ENCODE measurements at places on chromosomes 3 and 15.

DNA sequence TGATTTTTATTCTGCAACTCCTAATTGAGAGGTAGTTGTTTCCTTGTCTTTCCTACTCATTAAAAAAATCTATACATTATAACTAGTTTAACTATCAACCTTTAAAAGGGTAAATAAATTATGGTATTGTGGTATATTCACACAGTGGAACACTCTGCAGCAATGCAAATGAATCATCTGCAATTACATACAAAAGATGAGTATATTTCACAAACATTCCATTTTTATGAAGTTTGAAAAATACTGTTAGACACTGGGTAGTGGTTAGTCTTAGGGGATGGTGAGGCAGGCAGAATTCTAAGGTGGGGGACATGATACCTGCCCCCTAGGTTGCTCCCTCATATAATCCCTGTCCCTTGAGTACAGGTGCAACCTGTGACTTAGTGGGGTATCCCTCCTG lies 44.0 kb upstream of the MAGI1 start:
- DNase-seq = no peak

GRCh38 chr3:62525281-62525680 lies 151.9 kb upstream of the FEZF2 start:
- DNase-seq = no peak

DNA sequence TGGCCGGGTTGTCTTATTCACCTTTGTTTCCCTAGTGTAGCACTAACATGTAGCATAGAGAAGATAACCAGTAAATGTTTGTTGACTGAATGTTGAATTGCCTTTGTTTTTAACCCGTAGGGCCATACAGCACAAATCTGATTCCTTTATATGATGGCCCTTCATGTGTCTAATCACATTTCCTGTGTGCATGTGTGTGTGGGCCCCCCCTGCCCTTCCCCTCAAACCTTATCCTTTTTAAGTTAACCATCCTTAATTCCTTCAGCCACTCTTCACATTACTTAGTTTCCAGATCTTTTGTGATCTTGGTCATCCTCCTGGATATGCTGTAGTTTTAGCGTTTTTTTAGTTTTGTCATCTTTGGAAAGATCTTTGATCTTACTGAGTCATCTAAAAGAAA lies 4.2 kb downstream of the NEO1 start:
- DNase-seq = no peak

DNA sequence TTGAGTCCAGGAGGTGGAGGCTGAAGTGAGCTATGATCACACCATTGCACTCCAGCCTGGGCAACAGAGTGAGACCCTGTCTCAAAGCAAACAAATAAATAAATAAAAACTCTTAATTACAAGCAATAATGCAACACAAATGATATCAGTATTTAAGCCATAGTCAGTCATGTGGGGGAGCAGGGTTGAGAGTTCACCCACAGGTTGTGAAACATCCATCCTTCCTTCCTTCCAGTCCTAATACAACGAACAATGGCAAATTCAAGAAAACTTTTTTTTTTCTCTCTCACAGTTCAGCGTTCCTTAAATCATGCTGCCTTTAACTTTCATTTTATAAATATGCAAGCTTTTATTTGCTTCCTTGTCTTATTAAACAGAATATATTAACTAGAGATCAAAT lies 24.1 kb downstream of the ZNF592 start:
- no peak for DNase-seq

GRCh38 chr3:134077649-134078161 lies 48.0 kb upstream of the SLCO2A1 start:
- no peak for DNase-seq

DNA sequence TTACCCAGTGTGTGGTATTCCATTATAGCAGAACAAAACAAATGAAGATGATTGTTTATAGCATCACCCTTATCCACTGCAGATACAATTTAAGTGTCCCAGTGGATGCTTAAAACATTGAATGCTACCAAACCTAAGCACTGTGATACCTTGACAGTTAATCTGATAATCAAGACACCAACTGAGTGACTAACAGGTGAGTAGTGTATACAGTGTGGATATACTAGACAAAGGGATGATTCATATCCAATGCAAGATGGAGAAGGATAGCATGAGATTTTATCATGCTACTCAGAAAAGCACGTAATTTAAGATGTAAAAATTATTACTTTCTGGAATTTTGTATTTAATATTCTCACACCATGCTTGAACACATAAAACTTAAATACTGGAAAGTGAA lies 1449.0 kb downstream of the OTOL1 start:
- DNase-seq = no peak

DNA sequence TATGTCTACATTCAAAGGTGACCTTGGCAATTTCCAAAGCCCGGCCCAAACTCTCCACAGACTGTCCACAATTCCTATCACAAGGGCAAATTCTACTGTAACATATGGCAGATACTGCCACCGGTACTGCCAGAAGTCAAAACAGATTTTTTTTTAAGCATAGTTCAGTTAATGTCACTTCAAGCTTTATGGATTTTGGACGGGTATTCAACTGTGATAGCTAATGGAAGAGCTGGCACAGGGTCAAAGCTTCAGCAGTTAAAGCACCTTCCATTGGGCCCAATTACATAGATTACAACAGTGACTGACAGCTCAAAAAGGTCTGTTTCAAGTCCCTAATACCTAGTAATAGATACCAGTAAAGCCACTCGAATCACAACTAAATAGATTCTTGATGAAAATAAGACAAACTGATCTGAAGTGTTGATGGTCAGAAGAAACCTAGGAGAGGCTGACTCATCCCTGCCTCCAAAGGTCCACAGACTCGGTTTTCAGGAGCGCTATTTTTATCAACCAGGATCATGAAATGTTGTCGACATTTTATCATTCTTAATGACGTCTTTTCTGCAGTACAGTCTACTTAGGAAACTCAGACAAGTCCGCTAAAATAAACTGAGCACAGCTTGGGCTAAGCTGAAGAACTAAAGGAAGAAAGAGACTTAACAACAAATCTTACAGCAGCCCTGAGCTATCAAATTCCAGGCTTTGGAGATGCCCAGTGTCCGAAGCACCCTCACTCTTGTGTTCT lies 38.7 kb downstream of the ANXA2 start:
- no peak for DNase-seq

DNA sequence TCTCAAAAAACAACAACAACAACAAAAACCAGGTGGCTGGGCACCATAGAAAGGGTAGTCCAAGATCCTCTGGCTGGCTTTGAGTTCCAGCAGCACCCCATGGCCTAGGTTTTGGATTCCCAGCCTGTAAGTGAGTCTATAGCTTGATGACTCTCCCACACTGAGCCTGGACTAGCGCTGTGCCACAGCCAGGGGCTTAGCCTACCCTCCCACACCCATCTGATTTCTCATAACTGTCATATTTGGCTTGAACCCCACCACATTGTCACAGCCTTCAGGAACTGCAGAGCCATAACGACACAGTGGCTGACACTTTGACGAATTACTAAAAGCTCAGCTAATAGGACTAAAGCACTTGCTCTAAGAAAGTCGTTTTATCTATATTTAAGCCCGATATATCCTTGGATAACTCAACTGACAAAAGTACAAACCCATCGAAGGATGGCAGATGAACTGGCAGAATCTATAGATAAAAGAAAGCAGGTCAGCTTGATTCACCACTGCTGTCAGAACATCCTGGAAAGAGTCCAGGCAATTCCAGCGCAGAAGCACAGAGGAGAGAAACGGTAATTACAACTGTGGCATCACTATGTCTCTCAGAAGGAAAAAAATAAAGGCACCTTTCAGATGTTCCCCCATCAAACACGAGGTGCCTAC lies 62.1 kb downstream of the HOMER2 start:
- DNase-seq = no peak

GRCh38 chr15:57334257-57334656 lies 42.0 kb upstream of the CGNL1 start:
- DNase-seq = no peak

GRCh38 chr3:157238457-157238856 lies 78.5 kb upstream of the CCNL1 start:
- no peak for DNase-seq

DNA sequence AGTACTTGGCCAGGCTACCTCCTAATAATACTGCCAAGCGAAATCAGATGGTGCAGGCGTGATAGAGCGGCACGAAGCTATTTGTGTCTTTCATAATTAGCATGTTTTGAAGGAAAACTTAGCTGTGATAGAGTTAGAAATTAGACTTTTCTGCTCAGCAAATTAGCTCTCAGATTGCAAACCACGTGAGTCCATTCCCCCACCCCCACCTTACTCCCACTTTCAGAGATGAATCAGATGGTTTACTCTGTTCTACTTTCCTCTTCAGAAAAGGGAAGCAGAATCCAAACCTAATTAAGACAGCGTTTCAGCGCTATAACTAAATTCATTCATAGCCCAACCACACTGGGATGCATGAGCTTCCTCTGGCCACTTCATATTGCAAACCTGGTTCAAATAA lies 214.6 kb downstream of the SLCO3A1 start:
- no peak for DNase-seq

GRCh38 chr3:77407441-77407840 lies 367.5 kb downstream of the ROBO2 start:
- no peak for DNase-seq

DNA sequence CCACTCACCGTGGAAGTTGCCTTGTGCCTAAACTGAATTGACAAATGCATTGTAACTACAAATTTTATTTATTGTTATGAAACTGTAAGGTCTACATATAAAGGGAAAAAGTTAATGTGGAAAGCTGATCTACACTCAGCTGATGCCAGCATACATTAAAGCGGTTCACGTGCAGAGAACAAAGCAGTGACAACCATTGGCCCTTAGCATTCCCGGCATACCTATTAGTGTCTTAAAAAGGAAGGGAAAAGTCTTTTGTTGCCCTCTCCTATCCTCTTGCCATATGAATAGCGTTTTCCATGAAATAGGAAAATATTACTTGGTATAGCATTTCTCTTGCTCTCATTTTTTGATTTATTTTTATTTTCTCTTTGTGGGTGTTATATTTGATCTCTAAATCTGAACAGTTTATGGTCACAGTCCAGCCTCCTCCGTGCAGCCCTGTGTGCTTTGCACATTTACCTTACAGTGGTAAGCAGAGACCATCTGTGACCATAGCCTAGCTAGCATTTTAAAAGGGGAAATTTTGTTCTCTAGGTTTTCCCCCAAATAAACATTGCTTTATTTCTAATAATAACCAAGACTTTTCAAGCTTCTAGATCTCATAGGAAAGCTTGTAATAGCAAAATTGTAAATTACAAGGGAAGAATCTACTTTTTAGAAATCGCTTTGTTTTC lies 89.7 kb upstream of the CGNL1 start:
- DNase-seq = no peak

DNA sequence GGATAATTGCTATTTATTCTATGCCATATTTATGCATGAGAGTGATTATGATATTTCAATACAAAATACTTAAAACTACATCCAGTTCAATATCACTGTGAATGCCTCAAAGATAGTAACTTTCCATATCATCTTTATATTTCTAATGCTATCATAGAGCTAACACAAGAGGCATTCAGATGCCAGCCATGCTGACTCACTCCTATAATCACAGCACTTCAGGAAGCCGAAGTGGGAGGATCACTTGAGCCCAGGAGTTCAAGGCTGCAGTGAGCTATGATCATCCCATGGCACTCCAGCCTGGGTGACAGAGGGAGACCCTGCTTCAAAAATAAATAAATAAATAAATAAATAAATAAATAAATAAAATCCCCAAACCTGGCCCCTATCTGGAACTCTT lies 498.7 kb downstream of the EPHA3 start:
- no peak for DNase-seq

DNA sequence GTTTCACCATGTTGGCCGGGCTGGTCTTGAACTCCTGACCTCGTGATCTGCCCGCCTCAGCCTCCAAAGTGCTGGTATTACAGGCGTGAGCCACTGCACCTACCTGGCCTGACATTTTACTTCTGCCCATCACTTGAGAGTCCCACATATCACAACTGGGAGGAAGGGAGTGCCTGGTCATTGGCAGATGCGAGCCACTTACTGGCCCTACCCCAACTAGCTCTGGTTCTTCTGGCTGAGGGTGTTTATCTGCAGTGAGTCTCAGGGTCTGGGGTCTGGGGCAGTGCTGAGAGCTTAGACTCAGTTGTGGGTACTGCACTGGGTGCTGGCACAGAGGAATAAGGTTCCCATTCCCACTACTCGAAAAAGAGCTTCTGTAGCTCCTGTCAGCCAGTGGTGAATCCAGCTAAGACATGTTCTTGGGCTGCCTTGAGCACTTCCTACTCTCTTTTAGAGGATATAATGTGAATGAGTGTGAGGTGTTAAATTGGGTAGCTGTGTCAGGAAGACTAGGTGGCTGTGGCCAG lies 30.2 kb downstream of the DAG1 start:
- no peak for DNase-seq

- DNase-seq = no peak
These were observed 124.3 kb downstream of the CHSY1 start for GRCh38 chr15:101127506-101128076.

GRCh38 chr3:55719508-55719907 lies 232.4 kb upstream of the WNT5A start:
- no peak for DNase-seq

- no peak for DNase-seq
These were observed 25.0 kb downstream of the SRGAP3 start for GRCh38 chr3:9224490-9224889.

Data from stimulated activated CD8-positive, alpha-beta memory T cell treated with anti-CD3 and anti-CD28 coated beads, Interleukin-4, amount 100 ng/mL, for 4 hours (primary cell).